ENCODE measurements at places on chromosomes 2 and 18.

DNA sequence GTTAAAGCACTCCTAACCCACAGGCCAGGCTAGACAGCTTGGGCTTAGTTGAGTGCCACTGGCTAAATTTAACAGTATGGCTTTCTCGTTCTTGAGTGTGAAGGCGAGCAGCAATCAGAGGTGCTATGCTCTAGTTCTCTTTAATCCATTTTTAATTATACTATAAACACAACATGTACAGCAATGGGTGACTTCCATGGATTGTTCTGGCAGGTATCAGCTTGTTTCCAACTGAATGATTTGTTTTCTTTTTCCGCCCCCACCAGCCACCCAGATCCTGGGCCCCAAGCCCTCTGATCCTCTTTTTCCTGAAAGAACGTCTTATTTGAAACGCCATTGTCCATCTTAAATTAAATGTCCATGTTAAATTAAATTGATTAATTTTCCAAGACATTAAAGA, 244.8 kb downstream of the IKZF2 start:
- no peak for DNase-seq

DNA sequence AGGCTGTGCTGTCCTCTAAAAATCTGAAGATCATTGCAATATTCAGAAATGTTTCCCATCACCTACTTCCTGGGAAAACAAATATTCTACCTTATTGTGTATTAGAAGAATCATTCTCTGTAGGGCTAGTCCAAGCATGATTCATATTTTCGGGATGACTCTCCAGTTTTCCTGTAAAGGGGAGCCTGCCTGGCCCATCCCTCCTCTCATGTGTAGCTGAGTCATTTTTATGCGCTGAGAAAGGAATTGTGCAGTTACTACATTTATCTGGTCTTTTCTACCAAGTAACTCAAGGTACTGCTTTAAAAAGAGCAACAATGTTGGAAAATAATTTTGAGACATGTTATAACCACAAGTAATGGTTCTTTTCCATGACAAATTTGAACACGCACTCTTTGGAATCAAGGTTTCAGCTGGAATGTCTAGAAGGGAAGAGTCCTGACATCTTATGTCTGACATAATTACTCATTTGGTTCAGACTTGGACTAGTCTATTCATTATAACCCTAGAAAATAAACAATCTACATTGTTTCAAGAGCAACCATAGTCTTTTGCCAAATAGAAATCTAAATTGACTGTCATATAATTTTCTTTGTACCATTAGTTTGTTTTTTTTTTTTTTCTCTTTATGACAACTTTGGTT, 6.6 kb downstream of the DSG3 start:
- DNase-seq = no peak

- no peak for DNase-seq
These were observed 1597.9 kb upstream of the ACVR2A start for GRCh38 chr2:146246736-146247523.

DNA sequence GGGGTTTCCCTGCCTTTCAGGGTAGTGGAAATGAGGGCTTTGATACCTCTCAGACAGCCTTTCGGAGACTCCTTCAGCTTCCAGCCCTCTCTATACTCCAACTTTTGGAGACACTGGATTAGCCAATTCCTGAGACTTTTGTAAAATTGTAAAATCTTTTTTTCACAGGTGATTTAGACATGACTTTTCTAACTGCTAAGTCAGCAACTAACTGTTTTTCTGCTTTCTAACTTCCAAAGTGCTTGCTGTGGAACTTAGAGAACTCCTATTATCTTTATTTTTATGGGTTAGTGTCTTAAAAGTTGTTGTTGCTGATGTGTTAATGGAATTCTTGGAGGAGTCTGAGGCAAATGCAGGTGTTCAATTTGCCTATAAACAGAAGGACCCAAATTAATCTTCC, 616.7 kb upstream of the ID2 start:
- no peak for DNase-seq

DNA sequence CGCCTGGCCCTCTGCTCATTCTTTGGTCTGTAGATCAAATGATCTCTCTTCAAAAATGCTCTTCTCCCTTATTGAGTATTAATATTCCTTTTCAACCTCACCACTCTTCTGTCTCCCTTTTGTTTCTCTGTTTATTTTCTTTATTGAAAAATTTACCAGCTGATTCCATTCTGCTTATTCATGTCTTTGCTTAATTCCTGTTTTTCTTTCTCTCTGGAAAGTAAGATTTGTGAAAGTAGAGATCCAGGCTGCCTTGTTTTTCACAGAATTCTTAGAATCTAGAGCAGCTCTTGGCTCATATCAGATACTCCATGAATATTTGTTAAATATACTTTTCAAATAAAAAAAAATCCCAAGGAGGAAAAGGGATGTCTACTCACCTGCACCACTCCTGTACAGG, 157.0 kb downstream of the DOCK10 start:
- no peak for DNase-seq

GRCh38 chr2:48341551-48342133, 188.3 kb upstream of the STON1 start:
- DNase-seq = peak; percentile 72

- DNase-seq = no peak
These were observed 32.2 kb downstream of the MAIP1 start for GRCh38 chr2:199987586-199987985.

DNA sequence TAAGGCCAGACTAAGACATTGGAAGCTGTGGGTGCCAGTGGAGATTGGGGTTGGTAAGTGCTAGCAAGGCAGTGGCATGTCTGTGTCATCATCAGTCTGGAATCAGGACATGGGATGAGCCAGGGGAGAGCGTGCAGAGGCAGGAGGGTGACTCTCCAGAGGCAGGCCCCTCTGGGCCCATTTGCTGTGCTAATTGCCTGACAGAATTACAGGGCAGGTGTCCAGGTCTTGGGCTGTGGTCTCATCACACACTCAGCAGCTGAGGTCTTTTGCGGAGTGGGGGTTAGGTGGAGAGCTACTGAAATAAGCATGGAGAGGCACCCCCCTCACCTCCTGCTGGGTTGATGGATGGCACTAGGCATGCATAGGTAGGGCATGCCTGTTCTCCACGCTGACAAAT, 57.4 kb downstream of the CELF4 start:
- DNase-seq = no peak

DNA sequence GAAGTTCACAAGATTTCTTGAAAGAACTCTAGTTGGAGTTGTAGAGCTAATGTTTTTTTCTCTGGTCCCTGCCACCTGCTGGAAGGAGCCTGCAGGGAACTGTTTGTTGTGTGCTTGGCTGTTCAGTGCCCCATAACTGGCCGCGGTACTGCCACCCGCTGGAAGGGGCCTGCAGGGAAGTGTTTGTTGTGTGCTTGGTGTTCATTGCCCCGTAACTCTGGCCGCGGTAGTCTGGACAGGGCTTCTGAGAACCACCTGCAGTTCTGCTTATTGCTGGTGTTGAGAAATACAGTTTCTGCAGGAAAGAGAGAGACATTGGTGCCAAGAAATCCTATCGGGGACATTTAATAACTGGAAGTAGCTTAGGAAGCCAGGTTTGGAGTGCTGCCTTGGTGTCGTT, 58.1 kb downstream of the AGAP1 start:
- peak; percentile 45 for DNase-seq
